ENCODE measurements at places on chromosomes 4 and X. TPM values are rescaled to one million over a fixed set of nuclear protein-coding genes. Genes with fewer than 3 reads are reported as not detected.

Gene KCTD8
- total RNA-seq: 1.2 TPM

Gene FDCSP
- total RNA-seq: not detected

Gene MYOZ2
- 0.62 TPM for total RNA-seq

Gene S100P
- total RNA-seq: 1.6 TPM

Gene SPP1
- total RNA-seq: 190 TPM

Gene BTC
- total RNA-seq: 0.31 TPM

Gene MAGEE1
- 12.6 TPM for total RNA-seq

Gene SLC49A3
- total RNA-seq: 0.62 TPM

Gene SAGE1
- total RNA-seq: not detected

Gene MAP9
- 32.6 TPM for total RNA-seq

Gene CC2D2A
- total RNA-seq: 19.8 TPM

Gene CFI
- total RNA-seq: 3.1 TPM

Gene MSANTD1
- 5.9 TPM for total RNA-seq

Gene PAGE2B
- total RNA-seq: not detected

Gene EGFL6
- total RNA-seq: 0.31 TPM

Gene SFRP2
- 1.1 TPM for total RNA-seq
